ENCODE measurements at places on chromosomes 4 and X.

DNA sequence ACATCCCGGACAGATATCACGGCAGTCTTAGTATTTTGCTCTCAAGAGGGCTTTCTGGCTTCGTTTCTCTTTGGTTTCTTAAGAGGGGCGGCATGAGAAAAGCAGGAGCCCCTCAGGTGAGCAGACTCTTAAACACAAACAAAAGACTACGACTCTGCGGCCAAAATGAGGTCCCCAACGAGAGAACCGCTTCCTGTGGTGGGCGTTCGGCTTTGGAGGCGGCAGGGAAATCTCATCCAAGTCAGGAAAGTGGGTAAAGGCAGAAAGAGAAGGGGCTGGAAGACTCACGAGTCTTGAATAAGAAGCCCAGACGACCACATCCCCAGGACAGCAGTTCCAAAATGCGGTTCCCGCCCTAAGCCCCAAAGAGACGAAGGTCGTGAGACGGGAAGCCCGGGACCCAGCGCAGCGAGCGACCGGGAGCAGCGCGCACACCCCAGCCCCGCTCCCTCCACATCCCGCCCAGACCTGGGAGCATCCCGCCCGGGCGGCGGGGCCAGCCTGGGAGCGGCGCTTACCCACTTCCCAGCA lies 409 bp downstream of the UGDH start:
- DNase-seq = peak; percentile 39

DNA sequence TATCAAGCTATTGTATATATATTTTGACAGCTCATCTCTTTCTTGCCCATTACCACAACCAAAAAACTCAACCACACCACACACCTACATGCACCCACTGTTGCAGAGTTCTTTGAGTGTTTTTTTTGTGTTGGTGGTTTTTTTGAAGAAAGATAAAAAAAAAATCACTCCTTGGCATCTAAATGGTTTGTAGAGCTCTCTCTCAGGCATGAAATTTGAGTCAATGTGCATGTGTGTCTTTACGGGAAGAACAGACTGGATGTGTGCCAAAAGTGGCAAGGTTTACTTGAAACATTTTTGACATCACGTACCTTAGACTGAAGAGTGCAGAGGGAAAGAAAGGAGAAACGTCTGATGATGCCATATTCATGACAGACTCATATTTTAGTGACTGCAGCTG lies 154.2 kb downstream of the FHIP1A start:
- peak; percentile 93 for DNase-seq

DNA sequence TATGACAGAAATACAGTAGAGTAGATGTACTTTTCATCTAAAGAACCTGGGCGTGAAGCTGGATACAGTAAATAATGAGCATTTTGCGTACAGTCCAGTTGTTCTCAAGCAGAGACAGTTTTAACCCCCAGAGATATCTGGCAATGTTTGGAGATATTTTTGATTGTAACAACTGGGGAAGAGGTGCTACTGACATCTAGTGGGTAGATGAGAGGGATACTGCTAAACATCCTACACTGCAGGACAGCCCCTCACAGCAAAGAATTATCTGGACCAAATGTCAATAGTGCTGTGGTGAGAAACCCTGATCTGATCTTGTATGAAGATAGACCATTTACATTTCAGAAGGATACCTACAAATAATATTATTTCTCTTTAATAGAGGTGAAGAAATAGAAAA lies 200.2 kb upstream of the FAM47A start:
- DNase-seq = no peak

GRCh38 chrX:97199501-97199900 lies 315.8 kb downstream of the RPA4 start:
- no peak for DNase-seq

GRCh38 chrX:28697732-28698131 lies 110.5 kb downstream of the IL1RAPL1 start:
- DNase-seq = no peak

- no peak for DNase-seq
These were observed 24.2 kb upstream of the DCAF8L2 start for GRCh38 chrX:27565992-27566391.

- no peak for DNase-seq
These were observed 52.5 kb downstream of the TMEM156 start for GRCh38 chr4:38979511-38980230.

GRCh38 chr4:99696801-99697200 lies 39.2 kb upstream of the C4orf54 start:
- no peak for DNase-seq

DNA sequence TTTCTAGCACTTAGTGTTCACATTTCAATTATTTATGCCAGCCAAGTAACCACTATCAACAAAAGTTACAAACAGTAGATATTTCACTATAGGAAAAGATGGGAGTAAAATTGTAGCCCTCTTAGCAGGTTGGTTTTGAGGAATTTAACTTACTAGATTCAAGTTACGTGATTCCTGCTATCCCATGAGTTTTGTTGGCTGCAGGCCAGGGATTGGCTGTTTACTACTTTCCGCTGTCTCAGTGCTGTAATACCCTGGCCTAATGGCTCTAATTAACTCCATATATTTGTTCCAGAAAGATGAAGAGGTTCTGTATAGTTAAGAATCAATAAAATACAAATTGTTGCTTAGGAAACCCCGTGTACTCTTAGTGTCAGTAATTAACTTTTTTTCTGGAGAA lies 55.5 kb upstream of the MAGED1 start:
- DNase-seq = no peak

- no peak for DNase-seq
These were observed 23.3 kb downstream of the F8A3 start for GRCh38 chrX:155434906-155435743.

DNA sequence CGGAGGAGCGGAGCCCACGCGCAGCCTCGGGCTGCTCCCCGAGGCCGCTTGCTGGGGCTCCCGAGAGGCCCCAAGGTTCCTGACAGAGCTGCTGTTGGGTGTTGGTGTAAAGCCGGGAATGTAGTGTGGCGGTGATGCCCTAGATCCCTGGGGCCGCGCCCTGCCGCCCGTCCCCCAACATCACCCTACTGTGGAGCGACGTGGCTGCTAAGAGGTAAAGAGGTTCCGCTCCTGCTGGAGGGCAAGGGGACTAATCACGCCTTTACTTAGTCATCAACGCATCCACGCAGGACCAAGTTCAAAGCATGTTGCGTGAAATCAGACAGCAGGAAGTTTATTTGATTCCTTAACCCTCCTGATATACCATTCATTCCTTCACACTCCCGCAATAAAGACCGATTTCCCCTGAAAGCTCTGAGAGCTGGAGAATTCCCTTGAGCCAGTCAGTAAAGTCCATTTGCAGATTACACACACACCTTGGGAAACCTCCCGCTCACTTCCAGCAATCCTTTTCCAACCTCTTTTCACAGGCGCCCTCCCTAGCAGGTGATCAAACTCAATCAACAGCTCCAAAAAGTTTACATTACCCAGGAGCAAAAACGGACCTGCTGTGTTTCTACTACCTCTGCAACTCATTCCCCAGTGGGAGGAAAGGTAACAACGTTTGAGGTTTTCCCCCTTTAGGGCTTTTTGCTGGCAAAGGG lies 579 bp upstream of the GABRA2 start:
- DNase-seq = no peak

GRCh38 chr4:94544811-94545210 lies 93.1 kb downstream of the PDLIM5 start:
- DNase-seq = no peak

DNA sequence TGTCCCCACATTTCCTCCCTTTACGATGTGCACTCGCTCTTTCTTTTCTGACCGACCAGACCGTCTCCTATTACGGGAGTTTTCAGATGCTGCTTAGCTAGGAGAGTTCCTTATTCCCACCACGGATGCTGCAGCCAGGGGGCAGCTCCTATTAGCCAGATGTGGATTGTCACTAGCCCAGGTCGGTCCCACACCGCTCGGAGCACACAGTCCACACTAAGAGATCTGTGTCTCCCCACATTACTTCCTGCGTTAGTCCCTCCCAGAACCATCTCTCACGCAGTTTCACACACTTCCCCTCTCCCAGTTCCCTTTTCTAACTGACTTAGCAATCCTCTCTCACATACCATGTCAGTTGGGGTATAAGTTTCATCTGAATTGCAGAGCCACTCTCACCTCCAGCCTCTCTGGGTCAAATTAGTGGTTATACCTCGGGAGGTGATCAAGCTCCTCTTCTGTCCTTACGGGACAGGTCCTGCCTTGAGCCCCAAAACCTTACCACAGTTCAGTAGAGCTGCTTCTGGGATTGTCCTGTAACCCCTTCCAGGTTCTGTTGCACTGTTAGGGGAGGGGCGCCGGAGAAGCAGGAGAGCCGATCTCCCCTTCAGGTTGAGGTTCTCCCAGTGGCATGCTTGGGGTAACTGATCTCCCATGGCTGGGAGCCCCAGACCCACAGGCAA lies 28.2 kb downstream of the SULT1E1 start:
- no peak for DNase-seq

DNA sequence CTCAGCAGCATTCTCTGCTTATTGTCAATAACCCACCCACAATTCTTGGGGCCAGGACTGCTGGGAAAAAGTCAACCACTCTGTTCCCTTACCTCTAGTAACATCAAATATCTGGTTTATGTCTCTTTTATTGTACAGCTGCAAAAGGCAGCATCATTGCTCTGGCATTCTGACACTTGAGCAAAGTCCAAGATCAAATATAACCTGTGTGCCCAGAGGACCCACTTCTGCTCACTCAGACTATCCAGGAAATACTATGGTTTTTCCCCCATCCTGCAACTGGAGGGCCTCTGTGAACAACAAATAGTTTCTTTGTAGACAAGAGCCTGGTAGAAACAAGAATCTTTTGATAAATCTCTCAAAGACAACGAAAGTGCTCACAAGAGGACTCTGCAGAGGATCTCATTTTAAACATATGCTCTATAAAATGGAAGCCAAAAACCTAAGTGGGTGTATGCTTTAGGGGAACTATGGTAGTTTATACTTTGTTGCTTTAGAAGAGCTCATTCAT lies 154.7 kb downstream of the RAB28 start:
- no peak for DNase-seq

- no peak for DNase-seq
These were observed 195.4 kb downstream of the ANAPC10 start for GRCh38 chr4:144902614-144903013.

DNA sequence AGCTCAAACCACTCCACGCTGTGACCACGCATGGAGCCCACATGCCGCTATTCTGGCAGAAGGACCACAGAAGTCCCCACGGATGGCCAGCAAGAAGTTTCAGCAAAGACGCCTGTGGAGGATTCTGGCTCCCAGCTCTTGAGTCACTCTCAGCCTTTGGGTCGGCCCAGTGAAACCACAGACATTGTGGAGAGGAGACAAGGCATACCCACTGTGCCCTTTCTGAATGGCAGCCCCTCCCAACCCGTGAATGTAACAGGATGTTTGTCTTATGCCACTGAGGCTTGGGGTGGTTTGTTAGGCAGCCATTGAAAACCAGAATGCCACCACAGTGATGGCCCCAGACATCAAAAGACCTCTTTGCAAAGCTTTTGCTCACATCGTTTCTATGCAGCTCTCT lies 42.7 kb downstream of the ABLIM2 start:
- DNase-seq = peak; percentile 20

DNA sequence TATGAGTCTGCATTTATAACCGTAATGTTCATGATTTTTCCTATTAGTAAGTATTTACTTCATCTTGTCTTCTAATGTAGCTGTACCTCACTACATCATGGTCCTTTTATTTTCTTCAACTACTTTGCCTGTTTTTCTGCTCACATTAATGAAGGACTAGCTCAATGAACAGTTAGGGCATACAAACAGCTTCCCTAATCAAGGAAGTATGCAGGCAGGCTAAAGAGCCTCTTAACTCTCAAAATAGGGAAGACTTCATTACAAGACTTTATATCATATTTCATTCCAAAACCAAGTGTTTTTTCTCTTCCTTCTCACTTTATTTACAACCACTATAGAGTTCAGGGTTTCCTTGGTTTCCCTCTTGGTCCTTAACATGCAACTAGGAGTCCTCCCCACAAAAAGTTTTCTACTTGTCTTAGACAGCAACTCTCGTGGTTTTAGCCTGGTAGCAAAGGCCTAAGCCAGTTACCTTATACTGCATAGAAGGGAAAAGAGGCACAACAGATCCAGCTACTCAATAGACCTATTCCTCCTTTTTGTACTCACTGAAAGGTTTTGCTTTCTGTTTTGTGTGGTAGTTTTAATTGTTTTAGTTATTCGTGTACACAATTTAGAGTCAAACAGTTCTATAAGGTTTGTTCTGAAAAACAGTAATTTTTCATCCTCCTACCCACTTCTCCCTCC lies 40.8 kb downstream of the SMIM14 start:
- DNase-seq = no peak

- no peak for DNase-seq
These were observed 37.3 kb downstream of the SEC24D start for GRCh38 chr4:118798658-118799057.

DNA sequence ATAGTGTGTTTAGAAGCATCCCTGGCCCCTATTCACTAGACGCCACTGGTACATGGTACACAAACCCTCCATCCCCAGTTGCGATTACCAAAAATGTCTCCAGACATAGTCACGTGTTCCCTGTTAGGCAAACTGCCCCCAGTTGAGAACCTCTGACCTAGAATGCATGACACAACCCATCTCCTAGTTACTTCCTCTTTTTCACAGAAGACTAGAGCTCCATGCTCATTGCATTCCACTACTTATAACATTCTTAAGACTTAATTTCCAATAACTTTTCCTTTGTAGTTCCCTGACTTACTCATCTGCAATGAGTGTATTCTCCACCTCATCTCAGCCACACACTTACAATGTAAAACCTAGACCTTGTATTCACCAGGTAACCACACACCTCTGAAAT lies 68.6 kb downstream of the PRSS12 start:
- DNase-seq = no peak

- no peak for DNase-seq
These were observed 227.8 kb downstream of the NAF1 start for GRCh38 chr4:162938738-162939485.

GRCh38 chrX:38661561-38661960 lies 100.2 kb downstream of the TSPAN7 start:
- no peak for DNase-seq

DNA sequence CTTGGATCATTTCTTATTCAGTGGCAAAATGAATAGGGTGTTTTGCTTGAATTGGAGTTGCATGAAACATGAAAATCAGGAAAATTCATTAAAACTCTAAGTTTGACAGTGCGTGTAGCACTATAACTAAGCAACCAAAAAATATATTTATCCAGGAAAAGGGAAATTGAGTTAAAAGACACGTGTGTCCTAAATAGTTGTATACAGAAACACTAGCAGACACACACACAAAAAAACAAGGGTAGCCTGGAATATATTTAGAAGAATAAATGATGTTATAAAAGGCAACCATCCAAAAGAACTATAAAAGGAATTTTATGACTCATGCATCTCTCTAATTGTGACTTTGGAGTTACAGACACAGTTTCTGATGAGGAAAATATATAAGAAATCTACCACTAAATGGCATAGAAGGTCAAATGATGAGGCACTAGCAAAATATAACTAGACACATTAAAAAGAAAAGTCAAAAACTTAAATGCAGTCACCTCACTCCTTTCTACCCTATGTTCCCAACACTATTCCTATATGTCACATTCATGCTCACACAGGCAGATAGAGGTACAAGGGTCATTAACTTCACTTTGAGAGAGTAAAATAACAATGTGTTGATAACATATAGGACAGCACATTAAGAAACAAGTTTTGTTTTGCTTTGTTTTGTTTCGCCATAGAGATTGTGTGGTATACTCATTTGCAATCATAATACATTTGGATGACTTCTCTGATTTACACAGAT lies 793.6 kb upstream of the INTU start:
- DNase-seq = no peak
